Panc1 (cell line): ENCODE measurements at places on chromosomes 4 and X.
A peak's percentile ranks its signal among the peaks of the same experiment; 100 is the strongest.

DNA sequence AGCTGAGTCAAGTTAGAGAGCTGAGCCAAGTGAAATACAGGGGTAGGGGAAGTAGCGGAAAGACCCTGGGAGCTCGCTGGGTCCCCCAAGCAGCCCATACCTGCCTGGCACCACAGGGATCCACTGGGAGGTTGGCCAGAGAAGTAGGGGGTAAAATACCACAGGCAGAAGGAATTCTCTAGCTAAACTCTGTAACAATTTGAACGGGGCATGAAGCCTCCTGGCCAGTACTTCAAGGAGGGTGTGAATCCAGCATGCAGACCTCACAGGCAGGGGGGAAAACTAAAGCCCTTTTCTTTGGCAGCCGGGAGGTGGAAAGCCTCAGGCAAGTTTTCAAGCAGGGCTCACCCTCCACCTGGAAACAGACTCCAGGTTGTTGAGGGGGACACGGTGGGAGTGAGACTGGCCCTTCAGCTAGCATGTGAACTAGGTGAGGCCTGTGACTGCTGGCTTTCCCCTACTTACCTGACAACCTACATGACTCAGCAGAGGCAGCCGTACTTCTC lies 3.7 kb upstream of the UGT2A1 start:
- no peak for DNase-seq
- H3K27ac ChIP-seq = no peak overlapping the region
- no peaks in the 10 kb centered on the region for H3K27me3 ChIP-seq
- H3K4me1 ChIP-seq = no peaks in the 10 kb centered on the region

DNA sequence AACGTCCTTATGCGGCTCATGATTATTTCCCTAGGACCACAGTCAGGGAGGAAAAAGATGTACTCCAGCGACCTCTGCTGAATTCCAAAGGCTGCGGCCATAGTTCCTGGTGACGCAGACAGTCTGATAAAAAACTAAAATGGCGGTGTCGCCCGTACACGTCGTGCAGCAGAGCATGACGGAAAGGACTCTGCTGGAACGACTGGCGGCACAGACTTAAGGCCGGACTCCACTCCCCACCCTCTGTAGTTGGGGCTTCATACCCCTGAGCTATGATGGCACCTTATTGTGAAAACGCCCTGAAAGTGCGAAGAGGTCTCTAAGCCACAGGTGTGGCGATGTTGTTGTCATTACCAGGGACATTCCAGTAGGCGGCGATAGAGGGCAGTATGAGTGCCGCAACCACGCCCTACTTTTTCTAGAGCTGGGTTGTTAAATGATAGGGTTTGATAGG lies 90.0 kb upstream of the EDA2R start:
- no peaks in the 10 kb centered on the region for H3K27me3 ChIP-seq
- H3K27ac ChIP-seq = no peak overlapping the region
- H3K4me3 ChIP-seq = no peak overlapping the region
- no peaks in the 10 kb centered on the region for H3K4me1 ChIP-seq
- no peak for DNase-seq

GRCh38 chr4:108166038-108166437 lies 2.7 kb downstream of the LEF1 start:
- H3K27ac ChIP-seq = no peak overlapping the region
- peaks cover 21% of the 10 kb centered on the region for H3K27me3 ChIP-seq
- no peaks in the 10 kb centered on the region for H3K36me3 ChIP-seq
- H3K4me1 ChIP-seq = no peaks in the 10 kb centered on the region
- H3K4me3 ChIP-seq = no peak overlapping the region

DNA sequence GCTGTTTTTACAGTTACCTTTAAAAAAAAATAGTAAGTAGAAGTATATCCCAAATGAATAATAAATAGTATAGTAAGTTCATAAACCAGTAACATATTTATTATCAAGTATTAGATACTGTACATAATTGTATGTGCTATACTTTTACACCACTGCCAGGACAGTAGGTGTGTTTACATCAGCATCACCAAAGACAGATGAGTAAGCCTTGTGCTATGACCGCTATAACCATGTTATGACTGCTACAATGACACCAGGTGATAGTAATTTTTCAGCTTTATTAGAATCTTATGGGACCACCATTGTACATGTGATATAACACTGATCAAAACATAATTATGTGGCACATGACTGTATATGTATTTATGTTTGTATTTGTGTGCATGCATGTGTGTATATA lies 27.3 kb downstream of the PABPC4L start:
- DNase-seq = no peak
- H3K27me3 ChIP-seq = no peaks in the 10 kb centered on the region
- no peaks in the 10 kb centered on the region for H3K4me1 ChIP-seq
- no peak overlapping the region for H3K4me3 ChIP-seq

DNA sequence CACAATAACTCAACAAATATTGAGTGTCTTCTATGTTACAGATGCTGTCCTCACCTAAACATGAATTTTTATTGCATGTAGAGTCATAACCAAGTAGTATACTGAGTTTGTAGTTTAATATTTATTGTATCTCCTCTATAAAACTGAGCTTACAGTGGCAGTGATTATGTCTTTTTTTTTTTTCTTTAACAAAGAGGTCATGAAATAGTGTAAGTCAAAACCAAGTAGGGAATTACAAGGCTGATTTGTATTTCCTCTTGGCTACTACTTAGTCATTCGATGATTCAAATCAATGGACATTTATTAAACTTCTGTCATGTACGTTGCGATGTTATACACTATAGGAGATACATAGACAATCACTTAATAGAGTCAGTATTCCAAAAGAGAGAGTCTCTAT lies 48.4 kb downstream of the IL15 start:
- H3K27me3 ChIP-seq = no peaks in the 10 kb centered on the region
- H3K4me1 ChIP-seq = no peaks in the 10 kb centered on the region; the same call in 1 of the 2 replicates
- no peak for DNase-seq
- no peak overlapping the region for H3K4me3 ChIP-seq
- no peak overlapping the region for H3K27ac ChIP-seq

DNA sequence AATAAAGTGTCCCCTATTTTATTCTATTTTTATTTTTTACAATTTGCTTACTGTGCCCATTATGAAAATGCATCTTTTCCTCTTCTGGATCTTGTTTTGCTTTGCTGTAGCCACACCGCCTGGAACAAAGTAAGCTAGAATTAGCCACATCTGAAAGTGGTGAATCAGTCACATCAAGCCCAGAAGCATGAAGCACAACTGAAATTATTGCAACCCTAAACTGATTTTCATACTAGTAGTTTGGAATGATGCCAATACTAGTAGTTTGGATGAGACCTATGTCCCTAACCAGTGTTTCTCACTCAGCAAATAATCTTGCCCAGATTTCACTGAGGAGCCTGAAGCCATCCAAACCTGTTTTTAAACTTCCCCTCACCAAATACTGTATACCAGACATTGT lies 303.0 kb downstream of the EPHA5 start:
- H3K27me3 ChIP-seq = no peaks in the 10 kb centered on the region
- no peak overlapping the region for H3K27ac ChIP-seq
- no peaks in the 10 kb centered on the region for H3K36me3 ChIP-seq
- no peak for DNase-seq

DNA sequence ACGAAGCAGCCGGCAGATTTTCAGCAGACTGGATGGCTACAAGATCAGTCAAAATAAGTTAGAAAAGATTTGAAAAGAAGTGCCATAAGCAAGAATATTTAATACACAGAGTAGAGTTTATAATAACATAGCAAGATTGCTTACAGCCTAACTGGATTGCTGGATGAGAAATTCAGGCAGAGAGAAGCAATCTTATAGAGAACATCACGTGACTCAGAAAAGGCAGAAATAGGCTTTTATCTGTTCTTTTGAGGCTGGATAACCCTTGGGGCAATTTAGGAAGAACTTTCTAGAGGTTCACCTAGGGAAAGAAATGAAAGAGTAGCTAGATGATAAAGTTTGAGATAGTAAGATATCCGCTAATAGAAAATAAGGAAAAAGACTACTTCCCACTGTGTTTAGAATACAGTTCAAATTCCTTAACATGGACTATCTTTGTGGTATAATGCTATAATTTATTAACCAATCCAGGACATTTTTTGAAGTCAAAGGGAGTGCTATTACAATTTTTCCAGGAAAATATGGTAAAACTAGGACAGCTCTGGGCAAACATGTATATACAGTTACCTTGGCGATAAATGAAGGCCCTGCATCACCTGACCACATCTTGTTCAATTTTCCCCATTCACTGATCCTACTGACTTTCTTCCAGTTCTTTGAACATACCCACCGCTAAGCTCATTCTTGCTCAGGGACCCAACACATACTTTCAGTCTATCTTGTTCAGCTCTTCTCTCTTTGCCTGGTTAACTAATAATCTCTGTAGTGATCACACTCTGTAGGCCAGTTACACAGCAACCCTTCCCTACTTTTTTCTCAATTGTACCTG lies 12.7 kb upstream of the SPCS3 start:
- H3K4me3 ChIP-seq = no peak overlapping the region
- no peak overlapping the region for H3K27ac ChIP-seq
- no peak for DNase-seq
- no peaks in the 10 kb centered on the region for H3K27me3 ChIP-seq

DNA sequence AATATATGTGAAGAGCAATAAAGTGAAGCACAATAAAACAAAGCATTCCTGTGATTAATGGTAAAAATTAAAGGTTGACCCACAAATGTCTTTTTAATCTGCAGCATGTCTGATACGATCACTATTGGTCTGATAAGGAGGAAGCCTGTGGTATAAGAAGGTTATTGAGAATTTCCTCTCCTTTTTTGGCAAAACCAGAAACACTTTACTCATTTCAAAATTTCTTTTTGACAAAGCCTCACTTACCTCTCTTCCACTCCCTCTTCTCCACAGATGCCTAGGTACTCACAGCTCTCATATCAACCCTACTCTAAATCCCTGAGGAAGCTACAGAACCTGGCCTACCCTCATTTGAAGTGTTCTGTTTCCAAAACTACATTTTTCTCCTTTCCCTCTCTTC lies 56.1 kb downstream of the TSPAN5 start:
- H3K27me3 ChIP-seq = no peaks in the 10 kb centered on the region
- H3K27ac ChIP-seq = no peak overlapping the region
- H3K36me3 ChIP-seq = no peaks in the 10 kb centered on the region
- no peaks in the 10 kb centered on the region for H3K4me1 ChIP-seq

GRCh38 chr4:139142980-139143379 lies 34.0 kb downstream of the ELF2 start:
- H3K4me1 ChIP-seq = no peaks in the 10 kb centered on the region
- H3K4me3 ChIP-seq = no peak overlapping the region
- no peak for DNase-seq
- H3K27me3 ChIP-seq = no peaks in the 10 kb centered on the region
- no peaks in the 10 kb centered on the region for H3K36me3 ChIP-seq

GRCh38 chr4:151882072-151882803 lies 121.4 kb upstream of the GATB start:
- no peak overlapping the region for H3K4me3 ChIP-seq
- no peak for DNase-seq
- no peaks in the 10 kb centered on the region for H3K27me3 ChIP-seq
- H3K36me3 ChIP-seq = no peaks in the 10 kb centered on the region

DNA sequence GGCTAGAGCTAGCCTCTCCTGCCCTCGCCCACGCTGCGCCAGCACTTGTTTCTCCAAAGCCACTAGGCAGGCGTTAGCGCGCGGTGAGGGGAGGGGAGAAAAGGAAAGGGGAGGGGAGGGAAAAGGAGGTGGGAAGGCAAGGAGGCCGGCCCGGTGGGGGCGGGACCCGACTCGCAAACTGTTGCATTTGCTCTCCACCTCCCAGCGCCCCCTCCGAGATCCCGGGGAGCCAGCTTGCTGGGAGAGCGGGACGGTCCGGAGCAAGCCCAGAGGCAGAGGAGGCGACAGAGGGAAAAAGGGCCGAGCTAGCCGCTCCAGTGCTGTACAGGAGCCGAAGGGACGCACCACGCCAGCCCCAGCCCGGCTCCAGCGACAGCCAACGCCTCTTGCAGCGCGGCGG lies at the start of gene AR:
Gene AR, plus strand, starts transcription at position 204 of the 400 bp plus-strand sequence. CDS start 1,126 bp downstream, outside the sequence.
- H3K4me1 ChIP-seq = no peaks in the 10 kb centered on the region
- H3K4me3 ChIP-seq = 0 out of 2 replicates have a peak within 1 kb of the TSS, but pooled peaks have one; percentile 8
- no peak for DNase-seq
- H3K27me3 ChIP-seq = peaks cover under 1% of the 10 kb centered on the region; the same call in 1 of the 2 replicates
- no peaks in the 10 kb centered on the region for H3K36me3 ChIP-seq
- H3K27ac ChIP-seq = no peak within 1 kb of the TSS

GRCh38 chr4:100588076-100588475 lies 70.3 kb upstream of the EMCN start:
- H3K27ac ChIP-seq = no peak overlapping the region
- no peak for DNase-seq
- no peaks in the 10 kb centered on the region for H3K36me3 ChIP-seq
- no peaks in the 10 kb centered on the region for H3K4me1 ChIP-seq

DNA sequence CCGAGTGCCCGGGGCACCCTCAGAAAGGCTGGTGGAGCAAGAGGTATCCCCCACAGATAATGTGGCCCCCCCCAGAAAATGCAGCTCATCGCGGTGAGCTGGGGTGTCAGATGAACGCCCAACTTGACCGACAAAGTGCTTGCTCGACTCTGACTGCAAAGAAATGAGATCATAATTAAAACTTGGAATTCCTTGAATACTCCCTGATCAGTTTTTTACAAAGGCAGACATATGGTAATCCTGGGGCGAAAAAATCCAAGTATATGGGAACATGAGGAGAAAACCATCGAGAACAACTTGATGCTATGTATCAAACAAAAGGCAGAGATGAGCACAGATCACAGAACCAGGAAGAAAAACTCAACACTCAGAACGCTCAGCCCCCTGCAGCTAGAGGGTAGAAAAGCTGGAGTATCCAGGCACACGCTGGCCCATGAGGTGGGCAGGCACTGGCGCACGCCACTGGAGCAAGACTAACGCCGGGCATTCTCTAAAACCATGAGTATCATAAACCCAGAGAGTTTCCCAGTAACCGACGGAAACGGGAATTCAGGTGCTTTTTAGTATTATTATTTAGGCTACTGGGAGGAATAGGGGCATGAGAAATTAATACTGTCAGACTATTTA lies 127.3 kb downstream of the AFAP1 start:
- peaks cover 28% of the 10 kb centered on the region for H3K36me3 ChIP-seq
- H3K4me1 ChIP-seq = peaks cover 19% of the 10 kb centered on the region
- no peak for DNase-seq
- no peak overlapping the region for H3K4me3 ChIP-seq
